ENCODE measurements at places on chromosomes 4 and X. TPM values are rescaled to one million over a fixed set of nuclear protein-coding genes. Genes with fewer than 3 reads are reported as not detected.

DNA sequence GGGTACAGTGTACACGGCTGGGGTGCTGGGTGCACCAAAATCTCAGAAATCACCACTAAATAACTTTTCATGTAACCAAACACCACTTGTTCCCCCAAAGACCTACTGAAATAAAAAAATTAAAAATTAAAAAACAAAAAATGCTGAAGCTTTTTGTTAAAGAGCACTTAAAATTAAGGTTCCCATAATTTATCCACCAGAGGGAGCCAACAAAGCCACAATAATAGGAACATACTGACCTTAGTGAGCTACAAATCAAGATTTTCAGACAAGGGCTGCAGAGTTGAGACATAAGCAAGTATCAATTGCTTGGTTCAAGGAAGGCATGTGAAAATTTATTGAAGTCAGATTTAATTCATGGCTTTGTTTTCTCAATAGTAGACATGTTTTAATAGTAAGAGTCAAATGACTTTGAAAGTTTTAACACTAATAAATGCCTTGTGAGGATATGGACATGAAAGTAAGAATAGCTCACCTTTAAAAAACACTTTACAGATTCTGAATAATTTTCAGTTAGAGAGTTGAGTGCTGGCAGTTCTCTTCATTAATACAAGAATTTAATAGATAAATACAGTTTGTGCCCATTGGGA is 43.0 kb upstream of the SCOC start:
- DNase-seq = no peak

Gene FGFRL1
- total RNA-seq = 54.1 TPM

Gene SATL1
- total RNA-seq = not detected

DNA sequence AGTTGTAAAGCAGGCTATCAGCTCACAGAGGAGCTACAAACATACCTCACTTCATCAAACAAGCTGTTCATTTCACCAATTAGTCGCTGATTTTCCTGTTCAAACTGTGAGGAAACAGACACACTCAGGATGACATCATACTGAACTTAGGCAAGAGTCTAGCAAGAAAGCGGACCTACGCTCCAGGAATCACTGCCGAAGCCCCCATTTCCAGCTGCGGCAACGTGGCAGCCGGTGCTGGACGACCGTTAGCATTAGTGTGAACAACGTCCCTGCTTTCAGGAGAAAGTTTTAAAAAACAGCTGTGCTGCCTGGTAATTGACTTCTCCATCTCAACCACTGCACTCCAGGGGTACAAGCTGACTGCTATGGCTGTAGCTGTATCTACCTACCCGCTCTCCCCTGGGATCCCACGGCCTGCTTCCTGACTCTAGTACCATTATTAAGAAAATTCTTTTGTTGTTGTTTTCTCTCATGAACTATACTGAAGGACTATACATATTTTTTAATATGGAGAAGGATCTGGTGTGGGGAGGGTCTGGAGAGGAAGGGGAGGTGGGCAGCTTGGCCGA is 38.3 kb downstream of the NSG1 start:
- peak; percentile 9 for DNase-seq

Gene RASL11B
- total RNA-seq = 0.77 TPM

Gene COL25A1
- total RNA-seq = 6.6 TPM

GRCh38 chr4:7159923-7160322 is 32.4 kb upstream of the SORCS2 start:
- peak; percentile 33 for DNase-seq

Gene SPCS3
- total RNA-seq = 134 TPM

- no peak for DNase-seq
Observed at GRCh38 chr4:62399242-62399641, 1199.1 kb downstream of the ADGRL3 start.

DNA sequence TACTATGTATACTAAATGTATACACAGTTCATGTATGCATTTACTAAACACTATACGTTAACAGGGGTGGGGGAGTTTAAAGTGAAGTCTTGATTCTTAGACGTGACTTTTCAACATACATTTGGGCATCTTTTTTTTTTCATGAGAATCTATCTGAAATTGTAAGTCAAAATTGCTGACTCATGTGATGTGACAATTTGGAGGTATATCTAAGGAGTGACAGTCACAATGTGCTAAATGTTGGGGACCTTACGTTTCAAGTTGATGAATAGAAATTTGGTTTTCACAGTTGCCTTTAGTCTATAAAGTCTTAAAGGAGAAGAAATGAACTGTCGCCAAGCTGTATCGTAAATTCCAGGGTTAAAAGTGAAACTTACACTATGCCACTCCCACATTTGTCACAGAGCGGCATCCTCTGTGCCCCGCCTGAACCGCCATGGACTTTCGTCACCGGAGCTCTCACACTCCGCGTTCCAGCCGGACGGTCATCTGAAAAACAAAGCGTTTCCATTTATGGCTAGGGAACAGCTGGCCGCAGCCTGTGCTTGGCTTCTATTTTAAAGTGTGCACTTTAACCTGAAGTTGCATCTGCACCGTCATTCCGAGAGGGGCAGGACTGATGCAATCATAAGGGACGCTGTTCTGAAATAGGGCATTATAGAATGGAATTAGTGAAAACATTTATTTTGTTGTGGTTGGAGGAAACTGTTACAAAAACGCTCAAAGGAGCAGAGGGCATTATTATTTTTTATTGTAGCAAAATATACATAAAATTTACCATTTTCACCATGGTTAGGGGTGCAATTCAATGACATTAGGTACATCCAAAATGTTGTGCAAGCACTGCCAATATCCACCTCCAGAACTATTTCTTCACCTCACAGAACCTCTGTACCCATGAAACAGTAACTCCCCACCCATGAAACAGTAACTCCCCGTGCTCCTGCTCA is 30.9 kb downstream of the PDLIM3 start:
- no peak for DNase-seq

DNA sequence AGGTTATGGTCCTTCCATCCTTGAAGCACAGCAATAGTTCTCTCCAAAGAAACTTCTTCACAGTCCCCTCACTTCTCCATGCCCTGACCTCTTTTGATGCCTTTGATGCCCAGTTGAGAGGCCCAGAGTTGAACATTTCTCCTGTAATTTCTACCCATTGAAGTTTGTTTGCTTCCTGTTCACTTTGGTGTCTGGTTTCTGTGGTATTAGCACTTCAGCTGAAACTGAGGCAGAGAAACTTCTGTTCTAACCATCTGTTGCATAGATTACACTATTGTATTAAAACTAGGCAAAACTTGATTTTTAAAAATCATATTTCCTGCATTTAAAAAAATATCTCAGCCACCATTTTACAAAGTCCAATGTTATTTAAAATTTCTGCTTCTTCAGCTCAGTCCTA is 89.8 kb upstream of the ADGRG2 start:
- no peak for DNase-seq

GRCh38 chrX:51743179-51743957 is at the start of gene GSPT2:
Gene GSPT2, plus strand, starts transcription at chrX:51743442. Its CDS starts 185 bp downstream, at chrX:51743627.
- peak; percentile 89 for DNase-seq

- no peak for DNase-seq
Observed at GRCh38 chrX:68121835-68122234, 311.5 kb downstream of the OPHN1 start.

Gene WAS
- 22.0 TPM for total RNA-seq

DNA sequence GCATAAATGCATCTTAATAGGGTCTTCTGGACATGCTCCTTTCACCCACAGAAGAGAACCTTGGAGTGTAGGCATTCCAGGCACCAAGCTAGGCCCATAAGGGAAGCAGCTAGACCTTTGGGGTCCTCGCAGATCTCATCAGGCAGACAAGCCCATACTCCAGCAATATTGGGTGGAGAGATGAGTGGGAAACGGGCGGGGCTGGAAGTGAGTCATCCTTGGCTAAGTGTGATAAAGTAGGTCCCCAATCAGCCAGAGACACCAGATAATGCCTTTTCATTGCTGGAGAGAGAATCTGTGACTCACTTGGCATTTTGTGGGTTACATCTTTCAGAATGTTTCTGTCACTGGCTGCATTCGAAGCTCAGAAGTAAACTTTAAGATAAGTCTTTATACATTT is 133.3 kb upstream of the MBNL3 start:
- no peak for DNase-seq

GRCh38 chr4:116829187-116829586 is 256.2 kb downstream of the TRAM1L1 start:
- no peak for DNase-seq

Gene TMEM144
- 7.9 TPM for total RNA-seq

GRCh38 chr4:122776916-122777315 is 44.4 kb downstream of the BBS12 start:
- DNase-seq = no peak

GRCh38 chr4:15340902-15341732 is 86.7 kb upstream of the C1QTNF7 start:
- no peak for DNase-seq

GRCh38 chr4:84451546-84451945 is 47.5 kb downstream of the NKX6-1 start:
- DNase-seq = no peak

Gene FGF2
- total RNA-seq = 39.1 TPM

Gene GPR143
- total RNA-seq = not detected

DNA sequence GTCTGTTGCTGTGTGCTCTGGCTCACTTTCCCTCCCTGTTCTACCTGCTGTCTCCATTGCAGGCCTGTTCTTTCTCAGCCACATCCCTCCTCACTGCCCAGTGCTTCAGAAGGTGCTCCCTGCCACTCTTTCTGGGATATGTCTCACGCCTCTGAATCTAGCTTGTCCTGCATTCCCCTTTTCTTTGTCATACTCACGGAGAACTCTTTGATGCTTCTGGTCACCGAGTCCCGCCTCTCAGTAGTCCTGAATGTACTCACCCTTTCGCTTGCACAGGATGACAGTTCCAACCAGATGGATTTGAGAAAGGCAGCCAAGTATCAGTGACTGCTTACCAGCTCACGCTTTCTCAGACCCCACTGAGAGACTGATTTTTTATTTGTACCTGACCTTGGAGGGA is 65.2 kb upstream of the TLR2 start:
- DNase-seq = no peak

DNA sequence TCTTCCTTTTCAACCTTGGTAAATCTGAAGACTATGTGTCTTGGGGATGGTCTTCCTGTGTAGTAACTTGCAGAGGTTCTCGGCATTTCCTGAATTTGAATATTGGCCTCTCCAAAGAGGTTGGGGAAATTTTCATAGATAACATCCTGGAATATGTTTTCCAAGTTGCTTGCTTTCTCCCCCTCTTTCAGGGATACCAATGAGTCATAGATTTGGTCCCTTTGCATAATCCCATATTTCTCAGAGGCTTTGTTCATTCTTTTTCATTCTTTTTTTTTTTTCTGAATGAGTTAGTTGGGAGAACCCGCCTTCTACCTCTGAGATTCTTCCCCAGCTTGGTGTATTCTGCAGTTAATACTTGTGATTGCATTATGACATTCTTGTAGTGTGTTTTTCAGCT is 549.2 kb upstream of the AMOT start:
- no peak for DNase-seq

Gene NCAPG
- 0.26 TPM for total RNA-seq

- no peak for DNase-seq
Observed at GRCh38 chrX:38664285-38664684, 102.9 kb downstream of the TSPAN7 start.

Gene REELD1
- total RNA-seq = 0.29 TPM

Gene SNCA
- 13.4 TPM for total RNA-seq

Gene RBMXL3
- total RNA-seq = not detected

DNA sequence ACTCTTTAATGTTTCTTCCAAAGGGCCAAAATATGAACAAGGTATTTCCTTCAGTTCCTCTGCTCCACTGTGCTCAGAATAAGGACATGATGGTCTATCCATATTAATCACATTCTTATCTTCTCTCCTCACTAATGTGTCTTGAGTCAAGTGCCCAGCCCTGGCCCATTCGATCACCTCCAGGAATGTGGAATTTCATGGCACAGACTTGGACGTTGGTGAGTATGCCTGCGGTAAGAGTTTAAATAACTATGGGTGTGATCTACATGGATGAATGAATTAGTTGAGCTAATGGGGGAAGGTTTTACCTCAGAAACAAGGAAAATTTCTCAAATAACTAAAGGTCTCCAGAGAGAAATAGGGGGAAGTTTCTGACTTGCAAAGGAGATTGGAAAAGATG is 174.0 kb downstream of the NPFFR2 start:
- no peak for DNase-seq

DNA sequence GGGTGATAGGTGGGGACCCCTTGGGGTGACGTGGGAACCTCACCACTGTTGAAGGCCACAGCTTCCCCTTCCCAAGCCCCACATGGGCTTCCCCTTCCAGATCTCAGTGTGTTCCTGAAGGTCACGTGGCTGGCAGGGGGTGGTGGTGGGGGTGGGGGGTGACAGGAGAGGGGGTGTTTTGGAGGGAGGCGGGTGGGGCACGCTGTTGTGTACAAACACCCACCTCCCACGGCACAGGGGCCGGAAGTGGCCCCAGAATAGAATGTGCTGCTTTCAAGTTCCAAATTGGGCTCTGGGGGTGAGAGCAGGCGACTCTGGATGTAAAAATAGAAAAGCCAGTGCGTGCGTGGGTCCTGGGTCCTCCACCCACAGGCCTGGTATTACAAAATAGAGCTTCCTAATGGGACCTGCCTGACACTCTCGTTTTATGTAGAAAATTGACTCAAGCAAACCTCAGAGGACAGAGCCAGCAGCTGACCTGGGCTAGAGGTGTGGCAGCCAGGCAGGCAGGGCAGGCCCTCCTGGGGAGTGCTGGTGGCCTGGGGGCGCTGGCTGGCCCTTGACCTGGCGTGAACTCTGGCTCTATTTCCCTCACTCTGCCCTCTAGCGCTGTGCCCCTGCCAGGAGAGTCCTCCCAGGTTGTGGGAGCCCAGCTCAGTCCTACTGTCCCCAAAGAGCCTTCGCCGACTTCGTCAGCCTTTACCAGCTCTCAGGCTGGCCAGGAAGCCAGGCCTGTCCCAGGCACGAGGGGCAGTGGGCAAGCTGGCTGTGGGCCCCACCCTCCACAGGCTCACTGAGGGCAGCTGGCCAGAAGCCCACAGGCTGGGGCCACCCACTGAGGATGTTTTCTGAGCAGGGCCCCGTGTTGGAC is 5.4 kb upstream of the SH3BP2 start:
- peak; percentile 78 for DNase-seq

Gene TCEAL5
- total RNA-seq = not detected

Gene GAB1
- 30.2 TPM for total RNA-seq

GRCh38 chr4:66186095-66186494 is 515.8 kb upstream of the EPHA5 start:
- DNase-seq = no peak
